ENCODE measurements at places on chromosomes 16 and 17.

DNA sequence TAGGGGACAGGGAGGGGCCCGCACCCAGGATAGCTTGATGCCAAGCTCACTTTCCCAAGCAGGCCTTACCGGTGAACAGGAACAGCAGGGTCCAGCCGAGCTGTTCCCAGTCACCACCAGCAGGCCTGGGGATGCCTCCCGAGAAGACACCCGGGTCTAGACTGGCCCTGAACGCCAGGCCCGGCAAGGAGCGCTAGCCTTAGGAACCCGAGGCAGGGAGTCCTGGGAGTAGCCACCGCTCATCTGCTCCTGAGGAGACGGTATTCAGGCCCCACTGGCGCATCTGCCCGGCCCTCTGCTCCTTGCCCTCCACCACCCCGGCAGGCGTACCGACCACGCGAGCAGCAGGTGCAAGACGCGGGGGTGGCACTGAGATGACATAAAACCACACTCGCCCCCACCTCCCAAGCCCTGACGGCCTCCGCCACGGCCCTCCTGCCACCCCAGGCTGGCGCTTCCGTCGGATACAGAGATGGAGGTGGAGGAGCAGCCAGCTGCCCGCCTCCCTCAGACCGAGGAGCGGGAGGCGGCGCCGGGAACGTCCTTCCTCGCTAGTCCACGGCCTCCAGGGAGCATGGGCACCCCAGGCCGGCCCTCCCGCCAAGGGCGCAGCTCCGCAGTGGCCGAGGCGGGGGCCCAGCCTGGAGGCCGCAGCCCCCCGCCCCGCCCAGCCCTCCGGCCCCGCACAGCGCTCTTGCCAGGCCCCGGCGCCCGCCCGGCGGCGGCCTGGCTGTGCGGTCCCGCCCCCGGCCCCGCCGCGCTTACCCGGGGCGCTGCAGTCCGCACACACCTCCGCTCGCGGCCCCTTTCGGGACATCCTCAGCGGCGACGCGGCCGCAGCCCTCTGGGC, 661 bp downstream of the GIT1 start:
- peak; percentile 37 for DNase-seq

DNA sequence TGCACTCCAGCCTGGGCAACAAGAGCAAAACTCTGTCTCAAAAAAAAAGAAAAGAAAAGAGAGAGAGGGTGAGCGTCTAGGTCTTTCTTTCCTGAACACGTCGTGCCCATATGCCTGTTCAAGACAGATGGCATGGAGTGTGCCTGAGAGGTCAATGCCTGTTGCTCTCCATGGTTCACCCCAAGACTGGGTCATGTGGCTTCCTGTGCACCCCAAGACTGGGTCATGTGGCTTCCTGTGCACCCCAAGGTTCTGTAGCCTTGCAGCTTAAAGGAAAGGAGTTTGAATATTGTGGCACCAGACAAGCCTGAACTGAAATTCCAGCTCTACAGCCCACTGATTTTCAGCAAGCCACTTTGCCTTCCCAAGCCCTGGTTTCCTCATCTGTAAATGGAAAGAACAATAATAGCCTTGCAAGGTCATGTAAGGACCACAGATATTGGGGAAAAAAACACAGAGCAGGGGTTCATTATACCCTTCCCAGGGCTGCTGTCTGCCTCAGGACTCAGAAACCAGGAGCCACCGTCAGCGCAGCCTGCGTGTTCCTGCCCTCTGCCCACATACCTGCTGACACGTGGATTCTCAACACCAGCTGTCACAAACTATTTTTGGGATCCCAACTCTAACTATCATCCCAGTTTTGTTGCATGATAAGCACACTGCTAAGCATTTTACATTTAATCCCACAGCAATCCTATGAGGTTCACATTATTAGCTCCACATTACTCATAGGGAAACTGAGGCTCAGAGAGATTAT, 18.0 kb upstream of the NAGS start:
- no peak for DNase-seq

DNA sequence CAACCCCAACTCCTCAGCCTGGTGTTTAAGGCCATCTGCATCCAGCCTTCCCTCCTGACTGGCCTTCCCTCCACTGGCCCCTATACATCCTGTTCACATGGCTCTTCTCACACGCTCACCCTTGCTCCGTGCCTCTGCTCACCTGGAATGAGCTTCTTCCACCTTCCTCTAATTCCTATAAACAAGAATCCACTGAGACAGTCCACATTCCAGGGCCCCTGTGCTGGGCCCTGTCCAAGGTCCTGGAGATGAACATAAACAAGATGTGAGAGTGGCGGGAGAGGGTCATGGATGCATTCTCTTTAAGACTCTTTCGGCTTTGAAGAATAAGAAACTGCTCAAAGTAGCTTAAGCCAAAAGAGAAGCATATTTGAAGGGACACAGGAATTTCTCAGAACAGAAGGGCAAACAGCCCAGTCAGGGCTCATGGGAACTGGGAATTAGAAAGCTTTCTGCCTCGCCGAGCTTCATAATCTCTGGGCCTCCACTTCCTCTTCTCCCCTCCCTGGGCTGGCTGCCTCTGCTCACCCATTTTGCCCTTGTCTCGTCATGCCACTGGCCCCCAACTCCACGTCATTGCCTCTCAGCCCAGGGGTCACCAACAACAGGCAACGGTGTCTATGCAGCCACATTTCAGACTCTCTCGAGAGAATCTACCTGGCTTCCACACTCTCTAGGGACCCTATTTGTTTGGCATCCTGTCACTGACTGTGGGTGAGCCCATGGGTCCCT, 13.5 kb downstream of the SPPL2C start:
- DNase-seq = no peak

GRCh38 chr17:19378416-19379360, at the start of gene MAPK7:
Gene MAPK7 (plus strand): TSS chr17:19378498. CDS start chr17:19378901, 403 bp downstream.
- no peak for DNase-seq

DNA sequence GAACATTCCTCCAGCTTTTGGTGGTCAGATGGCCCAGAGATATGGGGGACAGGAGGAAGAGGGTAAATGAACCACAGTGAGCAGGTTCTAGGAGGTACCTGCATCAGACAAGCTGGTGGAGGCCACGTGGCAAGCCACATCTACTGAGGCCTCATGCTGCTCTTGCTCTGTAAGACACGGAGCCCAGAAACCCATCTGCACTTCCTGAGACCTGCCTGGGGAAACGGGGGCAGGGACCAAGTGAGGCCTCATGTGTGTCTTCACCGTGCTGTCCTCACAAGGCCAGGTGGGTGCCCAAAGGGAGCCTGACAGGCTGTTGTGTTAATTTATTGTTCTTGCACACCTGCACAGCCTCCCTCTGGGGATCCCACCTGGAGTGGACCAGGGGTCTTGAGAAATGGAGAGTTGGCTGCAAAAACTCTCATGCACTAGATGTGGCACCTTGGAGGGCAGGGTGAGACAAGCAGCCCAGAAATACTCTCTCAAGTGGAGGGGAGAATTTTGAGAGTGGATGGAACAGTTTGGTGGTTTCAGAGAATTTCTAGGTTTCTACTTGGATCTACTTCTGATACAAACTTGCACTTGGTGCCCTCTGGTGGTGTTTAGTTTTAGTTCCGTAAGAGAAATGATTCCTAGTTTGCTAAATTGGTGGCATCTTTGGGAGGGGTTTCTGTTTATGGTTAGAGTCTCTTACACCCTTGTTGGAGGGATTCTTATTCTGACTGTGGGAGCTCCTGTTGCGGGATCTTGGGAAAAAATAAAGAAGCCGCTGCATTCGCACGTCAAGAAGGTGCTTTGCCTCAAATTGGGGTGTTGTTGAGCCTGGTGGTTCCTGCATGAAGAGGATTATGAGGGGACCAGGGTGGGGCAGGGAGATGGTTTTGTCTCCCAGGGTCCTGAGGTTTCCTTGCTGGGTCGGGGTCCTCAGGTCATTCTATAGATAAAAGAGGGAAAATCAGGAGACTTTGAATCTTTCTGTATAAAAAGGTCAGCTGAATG, 47.5 kb downstream of the SLC6A2 start:
- DNase-seq = no peak

GRCh38 chr17:4856937-4857314, 23.8 kb downstream of the MINK1 start:
- no peak for DNase-seq

DNA sequence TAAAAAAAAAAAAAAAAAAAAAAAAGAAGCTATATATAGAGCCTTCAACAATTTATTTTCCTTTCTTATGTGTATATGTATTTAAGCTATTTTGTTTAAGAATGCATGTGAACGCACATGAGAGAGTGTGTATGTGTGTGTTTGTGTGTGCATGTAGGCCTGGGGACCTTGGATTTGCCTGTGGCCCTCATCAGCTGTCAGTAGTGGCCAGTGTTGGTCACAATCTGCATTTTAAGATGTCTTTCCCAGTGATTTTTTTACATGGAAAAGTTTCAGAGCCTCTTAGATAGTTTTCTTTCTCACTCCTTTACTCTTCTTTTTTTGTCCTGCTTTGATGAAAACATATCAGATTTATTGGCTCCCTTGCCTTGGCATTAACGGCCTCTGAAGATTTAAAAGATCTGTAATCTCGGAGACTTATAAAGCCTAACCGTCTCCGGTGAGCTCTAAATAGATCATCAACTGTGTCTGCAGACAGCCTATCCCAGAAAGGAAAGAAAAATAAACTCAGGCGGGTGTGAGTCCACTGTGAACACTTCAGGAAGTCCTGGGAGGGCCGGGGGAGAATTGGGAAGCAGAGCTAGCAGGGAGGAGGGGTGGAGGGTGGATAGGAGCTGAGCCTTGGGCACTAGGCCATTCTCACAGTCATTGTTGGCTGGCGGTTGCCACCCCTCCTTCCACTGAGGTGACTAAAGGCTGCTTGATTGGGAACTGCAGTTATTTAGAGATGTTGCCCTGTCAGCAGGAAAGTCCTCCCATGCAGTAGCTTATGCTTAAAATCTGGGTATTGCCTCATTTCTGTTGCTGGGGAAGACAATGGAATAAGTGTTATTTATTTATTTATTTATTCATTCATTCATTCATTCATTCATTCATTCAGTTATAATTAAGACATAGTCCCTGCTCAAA, 86.8 kb downstream of the WWP2 start:
- no peak for DNase-seq

DNA sequence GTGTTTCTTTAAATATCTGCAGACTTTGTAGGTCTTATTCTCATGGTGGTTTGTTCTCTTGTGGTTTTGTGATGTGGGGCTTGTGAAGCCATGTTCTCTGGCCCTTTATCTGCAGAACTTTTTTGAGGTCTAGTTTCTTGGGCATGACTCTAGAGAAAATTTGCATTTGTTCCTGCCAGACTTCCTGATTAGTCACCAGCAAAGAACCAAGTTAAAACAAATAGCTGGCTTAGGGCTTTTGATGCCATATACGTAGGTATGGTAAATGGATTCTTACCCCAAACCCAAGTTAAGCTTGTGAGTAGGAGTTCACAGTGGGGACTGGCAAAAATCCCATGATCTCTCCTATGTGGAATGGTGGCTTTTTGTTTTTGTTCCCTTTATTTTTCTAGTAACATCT, 68.7 kb upstream of the IRX3 start:
- no peak for DNase-seq

GRCh38 chr17:38554430-38555350, 51.1 kb downstream of the SRCIN1 start:
- no peak for DNase-seq

GRCh38 chr17:76918811-76919210, 50.6 kb downstream of the MGAT5B start:
- no peak for DNase-seq

GRCh38 chr16:53680756-53681155, 22.9 kb downstream of the RPGRIP1L start:
- DNase-seq = no peak

DNA sequence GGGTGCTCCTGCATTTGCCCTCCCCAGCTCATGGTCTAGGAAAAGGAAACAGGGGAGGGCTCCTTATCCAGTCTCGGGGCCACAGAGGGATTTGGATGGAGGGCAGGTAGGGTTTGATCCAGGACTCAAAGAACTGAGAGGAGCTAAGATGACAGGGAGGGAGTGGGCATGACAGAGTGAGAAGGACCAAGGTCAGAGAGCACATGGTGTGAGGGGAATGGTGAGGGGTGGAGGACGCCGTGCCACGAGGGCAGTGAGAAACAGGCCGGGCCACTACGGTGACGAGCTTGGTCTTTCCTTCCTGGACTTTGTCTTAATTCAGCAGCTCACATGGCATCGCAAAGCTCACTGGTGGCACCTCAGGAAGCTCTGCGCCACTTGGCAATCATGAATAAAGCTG, 35.2 kb downstream of the IRF8 start:
- DNase-seq = no peak

DNA sequence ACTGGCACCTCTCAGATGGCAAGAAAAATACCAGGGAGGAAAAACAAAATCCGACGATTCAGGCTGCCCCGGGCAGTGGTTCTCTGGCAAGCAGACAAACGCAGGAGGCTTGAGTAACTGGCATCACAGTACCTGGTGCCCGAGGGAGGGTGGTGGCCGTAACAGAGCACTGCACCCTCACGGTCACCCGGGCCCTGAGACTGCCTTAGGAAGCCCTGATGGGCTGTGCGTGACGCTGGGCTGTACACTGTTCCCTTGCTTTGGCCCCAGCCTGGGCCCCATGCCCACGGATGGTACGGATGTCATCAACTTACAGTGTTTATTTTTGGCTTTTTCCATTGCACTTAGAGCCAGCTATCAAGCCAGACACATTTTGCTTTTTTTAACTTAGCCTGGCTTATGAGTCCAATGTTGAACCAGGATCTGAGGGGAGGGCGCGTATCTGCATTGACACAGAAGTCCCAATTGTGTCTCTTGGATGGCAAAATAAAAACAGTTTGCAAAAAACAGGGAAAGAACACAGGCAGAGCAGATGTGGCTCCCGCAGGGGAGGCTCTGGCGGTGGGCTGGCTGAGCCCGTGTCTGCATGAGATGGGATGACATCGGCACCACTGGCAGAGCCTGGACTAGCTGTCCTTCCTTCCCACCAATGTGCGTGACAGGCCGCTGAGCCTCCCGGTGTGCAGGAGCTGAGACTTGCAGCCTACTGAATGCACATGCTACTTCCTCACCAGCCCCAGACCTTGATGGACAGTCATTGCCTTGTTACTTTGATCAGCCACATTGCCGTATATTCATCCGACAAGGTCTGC, 287.7 kb downstream of the FOXL1 start:
- no peak for DNase-seq

DNA sequence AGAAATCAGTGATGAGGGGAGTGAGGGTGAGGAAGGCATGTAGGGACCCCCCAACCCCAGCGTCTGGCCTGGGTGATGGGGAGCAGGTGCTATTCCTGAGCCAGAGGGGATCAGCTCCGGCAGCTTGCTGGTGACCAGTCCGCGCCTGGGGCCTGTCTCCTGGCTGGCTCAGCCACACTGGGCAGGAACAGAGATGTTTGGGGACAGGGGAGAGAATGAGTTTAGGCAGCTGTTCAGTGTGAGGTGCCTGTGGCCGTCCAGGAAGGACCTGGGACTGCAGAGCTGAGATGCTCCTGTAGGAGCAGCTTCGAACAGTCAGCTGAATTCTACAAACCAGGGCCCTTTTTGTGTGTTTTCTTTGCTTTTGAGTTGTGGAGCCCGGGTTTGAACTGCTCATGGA, 23.2 kb upstream of the SPNS2 start:
- DNase-seq = no peak

- DNase-seq = no peak
Observed at GRCh38 chr17:80372922-80373570, 41.9 kb upstream of the ENDOV start.

GRCh38 chr16:50519602-50520001, 28.6 kb upstream of the NKD1 start:
- DNase-seq = no peak
